ENCODE measurements at places on chromosomes 6 and 20. TPM values are rescaled to one million over a fixed set of nuclear protein-coding genes. Genes with fewer than 3 reads are reported as not detected.

DNA sequence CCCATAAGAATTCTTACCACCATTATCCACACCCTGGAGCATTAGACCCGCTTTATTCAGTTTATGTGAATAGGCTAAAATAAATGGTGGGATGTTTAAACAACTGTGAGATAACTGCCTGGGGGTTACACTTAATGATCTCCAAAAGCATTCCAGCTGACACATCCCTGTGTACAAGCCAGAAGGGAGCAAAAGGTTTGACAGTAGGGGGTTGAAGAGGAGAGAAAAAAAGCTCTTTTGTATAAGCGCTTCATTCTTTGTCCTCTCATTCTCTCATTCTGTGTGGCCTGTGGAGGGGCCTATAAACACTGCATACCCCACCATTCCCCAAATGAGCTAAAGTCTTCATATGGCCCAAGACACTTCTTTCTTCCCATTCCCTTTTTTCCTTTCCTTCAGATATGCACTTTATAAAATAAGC is 30.8 kb upstream of the COL21A1 start:
- ATAC-seq: no peak

- ATAC-seq: no peak
Observed at GRCh38 chr6:143727035-143727434, 49.3 kb downstream of the PHACTR2 start.

- no peak for ATAC-seq
Observed at GRCh38 chr6:165936660-165937059, 231.0 kb downstream of the TBXT start.

- no peak for ATAC-seq
Observed at GRCh38 chr6:30113841-30114240, 951 bp upstream of the TRIM31 start.

GRCh38 chr6:52109171-52109571 is 21.8 kb upstream of the PKHD1 start:
- ATAC-seq: no peak

GRCh38 chr6:45377043-45377553 is 636 bp downstream of the SUPT3H start:
- no peak for ATAC-seq

DNA sequence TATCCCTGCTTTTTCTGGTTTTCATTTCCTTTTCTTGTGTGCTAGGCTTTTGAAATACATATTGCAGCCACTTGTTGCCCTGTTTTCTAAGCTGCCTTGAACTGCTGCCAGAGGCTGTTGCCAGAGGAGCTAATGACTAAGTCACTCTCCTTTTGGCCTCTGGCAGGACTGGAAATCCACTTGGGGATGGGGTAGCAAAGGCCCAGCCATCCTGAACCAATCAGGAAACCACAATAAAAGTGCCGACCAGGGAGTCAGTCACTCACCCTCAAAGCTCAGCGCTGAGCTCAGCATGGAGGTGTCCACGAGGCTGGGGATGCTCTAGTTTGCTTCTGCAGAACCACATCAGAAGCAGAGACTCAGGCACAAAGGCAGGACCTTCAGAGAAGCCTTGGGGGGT is 813.0 kb downstream of the DHX35 start:
- ATAC-seq: no peak

- ATAC-seq: no peak
Observed at GRCh38 chr20:61483336-61484067, 231.4 kb downstream of the CDH4 start.

- ATAC-seq: no peak
Observed at GRCh38 chr20:10761786-10762185, 88.0 kb upstream of the JAG1 start.

- no peak for ATAC-seq
Observed at GRCh38 chr20:23412026-23412425, 9.3 kb downstream of the NAPB start.

DNA sequence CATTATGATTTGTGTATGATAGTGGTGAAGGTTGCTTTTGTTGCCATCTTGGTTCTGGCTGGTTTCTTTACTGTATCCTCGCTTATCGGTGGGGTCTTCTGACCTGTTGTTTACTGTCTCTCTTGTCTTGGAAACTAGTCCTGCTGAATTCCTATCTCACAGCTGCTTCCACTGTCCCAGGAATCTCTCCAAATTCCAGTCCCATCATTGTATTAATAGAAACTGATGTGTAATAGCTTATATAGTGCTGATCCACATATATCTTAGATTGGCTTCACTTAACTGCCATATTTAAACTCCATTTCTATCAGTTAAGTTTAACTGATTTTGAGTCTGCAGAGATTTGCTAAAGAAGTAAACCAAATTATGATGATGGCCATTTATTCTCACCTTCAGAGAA is 5.9 kb downstream of the GTF2H5 start:
- no peak for ATAC-seq

DNA sequence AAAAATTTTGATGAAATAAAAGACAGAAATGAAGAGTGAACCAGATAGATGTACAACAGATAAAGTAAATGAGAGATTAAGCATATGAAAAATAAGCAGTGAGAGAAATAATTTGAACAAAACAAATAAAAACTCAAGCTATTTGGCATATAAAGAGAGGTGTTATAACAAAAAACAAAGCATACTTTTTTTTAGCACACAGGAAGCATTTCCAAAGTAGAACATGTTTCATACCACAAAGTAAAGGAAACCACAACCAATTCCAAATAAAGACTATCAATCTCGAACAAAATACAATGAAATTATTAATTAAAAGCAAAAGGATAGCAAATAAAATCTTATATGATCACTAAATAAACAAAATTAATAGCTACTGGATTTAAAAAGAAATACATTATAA is 6.8 kb downstream of the THEMIS start:
- no peak for ATAC-seq

DNA sequence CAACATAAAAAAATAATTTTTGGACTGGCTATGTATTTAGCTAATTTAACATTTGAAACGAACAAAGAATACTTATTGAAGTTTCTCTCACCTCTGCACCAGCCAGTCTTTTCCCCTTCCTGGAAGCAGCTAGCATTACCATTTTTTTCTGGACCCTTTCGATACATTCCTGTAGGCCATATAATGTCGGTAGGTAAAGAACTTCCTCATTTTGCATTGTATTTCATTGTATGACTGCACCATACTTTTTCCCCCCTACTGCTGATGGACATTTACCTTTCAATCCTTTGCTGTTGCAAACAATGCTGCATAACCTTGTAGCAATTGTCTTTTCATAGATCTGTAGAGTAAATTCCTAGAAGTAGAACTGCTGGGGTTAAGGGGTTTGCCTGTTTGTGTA is 17.6 kb downstream of the CBFA2T2 start:
- ATAC-seq: no peak

GRCh38 chr6:128347123-128347522 is 173.3 kb downstream of the PTPRK start:
- ATAC-seq: no peak

- ATAC-seq: no peak
Observed at GRCh38 chr20:15317546-15318232, 980.3 kb upstream of the FLRT3 start.

- ATAC-seq: no peak
Observed at GRCh38 chr6:44074813-44075646, 52.2 kb downstream of the MRPL14 start.

GRCh38 chr20:34874094-34874654 is 1.5 kb upstream of the GGT7 start:
- ATAC-seq: peak; percentile 57

DNA sequence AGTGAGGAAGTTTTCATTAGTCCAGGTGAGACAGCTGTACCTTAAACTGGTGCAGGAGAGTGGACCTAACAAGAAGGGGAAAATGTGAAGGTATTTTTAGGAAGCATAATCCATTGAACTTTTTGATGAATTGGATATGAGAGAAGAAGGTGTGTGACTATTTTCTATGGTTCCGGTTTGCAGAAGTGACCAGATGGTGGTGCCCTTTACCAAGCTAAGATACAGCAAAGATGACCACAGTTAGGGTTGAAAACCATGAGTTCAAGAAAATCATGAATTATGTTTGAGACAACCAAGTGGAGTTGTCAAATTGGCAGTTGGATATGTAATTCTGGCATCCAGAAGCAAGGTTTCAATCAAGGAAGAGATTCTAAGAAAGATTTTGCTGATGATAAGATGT is 61.9 kb upstream of the NRSN1 start:
- no peak for ATAC-seq

- ATAC-seq: no peak
Observed at GRCh38 chr6:31640612-31641011, 11.8 kb downstream of the BAG6 start.

- no peak for ATAC-seq
Observed at GRCh38 chr6:6812427-6812826, 223.9 kb downstream of the LY86 start.

- ATAC-seq: no peak
Observed at GRCh38 chr6:108686896-108687295, 126.2 kb downstream of the FOXO3 start.

- ATAC-seq: no peak
Observed at GRCh38 chr20:48801197-48801596, 26.6 kb downstream of the PREX1 start.

- peak; percentile 61 for ATAC-seq
Observed at GRCh38 chr6:35449287-35449881, 2.8 kb upstream of the FANCE start.

GRCh38 chr20:32125506-32125905 is 16.0 kb downstream of the TM9SF4 start:
- no peak for ATAC-seq

DNA sequence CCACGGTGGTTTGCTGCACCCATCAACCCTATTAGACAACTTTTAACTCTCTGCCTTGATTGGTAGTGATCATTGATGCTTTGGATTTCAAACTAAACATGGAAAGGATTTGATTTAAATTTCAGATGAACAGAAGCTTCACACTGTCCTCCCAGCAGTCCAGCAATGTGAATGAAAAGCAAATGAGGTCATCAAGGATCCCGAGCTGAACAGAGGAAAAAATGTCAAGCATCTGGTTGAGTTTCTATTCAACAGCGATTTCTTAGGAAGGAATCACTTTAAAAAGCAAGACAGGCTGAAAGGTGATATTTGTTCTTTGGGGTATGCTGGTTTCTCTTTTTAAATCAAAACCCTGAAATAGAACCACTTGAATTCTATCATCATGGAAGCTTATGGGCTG is 10.6 kb upstream of the SAMD3 start:
- no peak for ATAC-seq

DNA sequence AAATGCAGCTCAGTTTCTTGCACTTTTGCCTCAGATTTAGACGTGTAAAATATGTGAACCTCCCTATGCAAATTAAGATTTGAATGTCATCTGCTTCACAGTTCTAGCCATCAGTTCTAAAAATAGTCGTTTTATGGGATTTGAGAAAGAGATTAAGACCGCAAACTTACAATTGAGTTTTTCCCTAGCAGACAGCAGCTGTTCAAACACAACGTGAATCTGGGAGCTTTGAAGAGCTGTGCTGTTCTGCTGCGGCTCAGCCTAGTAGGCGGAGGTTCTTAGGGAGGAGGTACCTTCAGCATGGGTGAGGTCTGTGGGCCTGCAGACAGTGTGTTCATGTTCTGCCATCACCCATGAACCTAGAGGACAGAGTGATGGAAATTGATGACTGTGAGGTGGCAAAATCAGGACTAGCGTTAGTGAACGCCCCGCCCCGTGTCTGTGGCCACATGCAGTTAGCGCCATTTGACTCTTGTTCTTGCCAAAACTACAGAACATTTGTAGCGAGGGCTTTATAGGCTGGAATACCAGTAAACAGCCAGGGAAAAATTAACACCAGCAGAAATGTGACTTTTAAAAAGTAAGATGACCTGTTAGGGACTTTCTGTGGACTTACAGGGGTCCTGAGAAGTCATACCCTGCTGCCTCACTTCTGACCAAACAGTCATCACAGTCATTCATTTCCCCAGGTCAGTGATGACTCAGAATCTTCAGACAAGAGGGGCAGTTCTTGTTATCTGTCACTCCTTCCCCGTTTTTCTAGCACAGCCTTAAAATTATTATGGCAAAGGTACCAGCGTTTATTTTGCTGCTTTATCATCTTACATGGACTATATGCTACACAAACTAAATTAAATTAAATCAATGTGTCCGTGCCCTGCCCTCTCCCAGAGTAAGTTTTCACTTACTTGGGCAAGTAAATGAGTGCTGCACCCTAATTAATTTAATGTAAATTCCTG is 84.3 kb upstream of the TMEM181 start:
- no peak for ATAC-seq

DNA sequence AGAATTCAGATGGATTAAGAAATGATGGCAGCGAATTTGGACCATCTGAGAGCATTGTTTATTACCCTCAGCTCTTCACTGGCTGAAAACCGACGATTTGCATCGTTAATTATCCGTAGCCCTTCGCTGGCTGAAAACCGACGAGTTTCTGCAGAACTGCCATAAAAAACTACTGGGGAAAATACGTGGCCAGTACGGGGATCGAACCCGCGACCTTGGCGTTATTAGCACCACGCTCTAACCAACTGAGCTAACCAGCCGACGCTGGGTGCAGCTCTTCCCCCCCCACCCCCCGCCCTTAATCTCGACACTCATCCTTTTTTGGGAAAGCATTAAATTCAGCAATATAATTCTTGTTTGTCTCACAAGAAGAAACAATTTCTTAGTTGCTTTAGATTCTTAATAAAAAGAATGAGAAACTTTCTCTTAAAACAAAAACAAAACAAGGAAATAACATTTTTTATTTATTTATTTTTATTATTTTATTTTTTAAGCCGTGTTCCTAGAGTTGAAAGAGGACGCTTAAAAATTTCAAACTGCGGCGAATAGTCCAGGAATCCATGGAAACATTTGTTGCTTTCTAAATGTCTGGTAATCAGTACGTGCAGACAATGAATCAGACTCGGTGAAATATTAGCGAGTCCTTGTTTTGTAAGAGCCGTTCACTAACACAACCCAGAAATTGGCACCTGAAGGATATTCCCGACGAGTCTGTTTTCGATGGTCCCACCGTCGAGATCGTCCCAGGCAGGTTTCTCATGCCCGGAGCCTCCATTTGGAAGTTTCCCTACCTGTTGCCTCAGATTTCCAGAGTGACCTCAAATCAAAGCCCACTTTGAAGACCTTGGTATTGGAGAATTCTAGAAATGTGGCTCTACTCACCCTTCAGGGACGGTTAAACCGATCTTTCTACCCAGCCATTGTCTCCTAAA is 27.8 kb downstream of the PRSS16 start:
- ATAC-seq: no peak

SLA2 gene
- 0.13 TPM for total RNA-seq

TMX4 gene
- total RNA-seq: 69.5 TPM

RNF217 gene
- 30.8 TPM for total RNA-seq

TCFL5 gene
- total RNA-seq: 15.4 TPM

EMILIN3 gene
- total RNA-seq: 1.1 TPM

FLOT1 gene
- 173 TPM for total RNA-seq

RSPH9 gene
- not detected for total RNA-seq

PI16 gene
- 48.1 TPM for total RNA-seq

FILIP1 gene
- 39.0 TPM for total RNA-seq

TCP11 gene
- total RNA-seq: 0.77 TPM

GATA5 gene
- 0.31 TPM for total RNA-seq

SOX18 gene
- total RNA-seq: 4.4 TPM

Data from gastroesophageal sphincter (tissue), 4 donors.